ENCODE measurements at places on chromosomes 1 and 21. TPM values are rescaled to one million over a fixed set of nuclear protein-coding genes. Genes with fewer than 3 reads are reported as not detected.

The GBP4 gene
- total RNA-seq, result 4.1 TPM

The SPRR5 gene
- total RNA-seq, result not detected

The PODN gene
- total RNA-seq, result 78.6 TPM

The MASP2 gene
- total RNA-seq, result not detected

The OR10J1 gene
- not detected for total RNA-seq

- no peak for DNase-seq
Observed at GRCh38 chr1:172559572-172560210, 26.7 kb downstream of the SUCO start.

DNA sequence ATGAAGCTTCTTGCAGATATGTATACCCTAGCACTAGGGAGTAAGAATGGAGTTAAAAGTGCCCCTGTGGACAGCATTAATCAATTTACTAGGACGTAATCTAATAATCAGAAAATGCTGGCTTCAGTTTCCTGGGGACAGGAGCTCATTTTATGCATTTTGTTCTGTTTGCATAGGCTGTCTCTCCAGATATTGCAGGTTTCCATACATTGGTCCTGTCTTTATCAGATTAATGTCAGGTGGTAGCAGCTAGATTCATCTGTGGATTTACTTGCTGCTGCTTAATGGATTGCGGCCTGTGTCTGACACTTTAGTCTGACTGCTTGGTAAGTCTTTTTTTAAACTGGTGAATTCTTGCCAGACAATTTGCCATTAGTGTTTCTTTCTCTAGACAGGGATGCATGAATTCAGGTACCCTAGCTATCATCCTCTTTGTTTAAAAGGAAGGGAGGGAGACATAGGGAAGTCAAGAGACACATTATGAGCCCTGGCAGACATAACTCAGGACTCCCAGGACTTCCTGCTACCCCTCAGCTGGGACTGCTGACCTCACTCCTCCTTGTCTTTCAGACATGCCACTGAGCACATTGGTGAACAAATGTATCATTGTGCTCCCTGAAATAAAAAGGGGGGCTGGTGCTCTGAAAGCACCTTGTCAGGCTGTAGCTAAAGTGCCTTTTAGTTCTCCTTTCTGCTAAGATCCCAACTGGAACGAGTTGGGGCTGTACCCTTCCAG lies 47.7 kb downstream of the NOS1AP start:
- peak; percentile 64 for DNase-seq

GRCh38 chr1:113904293-113904673 lies 316 bp downstream of the AP4B1 start:
- no peak for DNase-seq

DNA sequence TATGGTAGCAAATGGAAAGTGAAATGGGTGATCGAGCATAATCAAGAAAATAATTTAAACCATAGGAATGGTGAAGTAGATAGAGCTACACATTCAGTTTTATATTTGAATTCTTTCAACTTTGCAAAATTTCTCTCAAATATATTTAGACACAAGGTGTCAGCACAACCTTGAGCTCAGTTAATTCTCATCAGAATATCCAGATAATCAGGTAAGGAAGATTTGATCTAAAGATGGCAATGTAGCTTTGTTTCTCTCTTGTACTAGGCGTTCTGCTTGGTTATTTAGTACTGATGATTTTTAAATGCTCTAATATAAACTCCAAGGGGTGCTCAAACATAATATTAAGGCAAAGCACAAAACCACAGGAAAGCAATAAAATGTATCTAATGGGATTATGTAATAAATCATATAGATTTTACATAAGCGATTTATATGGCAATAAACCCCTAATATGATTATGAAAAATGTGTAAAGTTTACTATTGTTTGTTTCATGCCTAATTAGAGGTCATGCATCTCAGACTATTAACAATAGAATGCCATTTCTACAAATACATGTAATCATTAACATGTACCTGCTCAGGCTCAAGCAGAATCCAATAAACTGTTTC lies 32.4 kb upstream of the SERTAD4 start:
- no peak for DNase-seq

DNA sequence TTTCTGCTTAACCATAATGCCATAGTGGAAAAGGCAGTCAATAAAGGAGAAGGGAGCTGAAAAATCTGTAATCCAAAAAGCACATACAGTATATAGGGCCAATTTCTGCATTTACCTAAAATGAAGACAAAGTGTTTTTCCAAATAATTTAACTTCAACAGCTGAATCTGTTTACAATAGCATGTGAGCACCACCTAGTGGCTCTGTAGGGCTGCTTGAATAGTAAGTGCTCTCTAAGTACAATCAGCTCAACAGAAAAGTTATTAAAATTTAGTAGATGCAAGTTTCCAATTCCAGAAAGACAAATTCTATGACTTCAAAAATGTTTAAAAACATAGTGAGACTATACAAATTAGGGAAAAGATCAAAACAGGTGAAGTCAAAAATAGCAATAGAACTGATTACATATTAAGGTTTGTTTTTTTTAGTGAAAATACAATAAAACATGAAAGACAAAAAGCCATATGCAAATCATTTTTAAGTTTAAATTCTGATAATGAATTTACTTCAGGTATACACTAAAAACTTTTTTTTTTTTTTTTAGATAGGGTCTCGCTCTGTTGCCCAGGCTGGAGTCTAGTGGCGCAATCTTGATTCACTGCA lies 220.0 kb downstream of the SETD4 start:
- DNase-seq, result no peak

GRCh38 chr1:15740924-15741850 lies 1.1 kb upstream of the TMEM82 start:
- no peak for DNase-seq

DNA sequence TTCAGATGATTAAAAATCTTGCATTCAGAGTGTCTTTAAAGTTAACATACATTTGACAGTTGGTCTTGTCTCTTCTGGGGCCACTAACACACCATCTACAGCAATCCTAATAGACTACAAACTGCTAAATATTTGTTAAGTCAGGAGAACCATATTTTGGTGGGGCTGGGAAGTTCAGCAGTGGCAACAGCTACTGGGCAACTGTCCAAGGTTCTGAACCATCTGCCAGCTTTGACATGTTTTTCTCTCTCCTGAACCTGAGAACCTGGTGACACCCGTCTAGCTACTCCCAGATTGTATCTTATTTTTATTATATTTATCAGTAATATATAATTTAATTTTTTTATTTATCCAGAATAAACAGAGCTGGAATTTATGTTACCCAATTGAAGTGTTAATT lies 199.0 kb upstream of the DPYD start:
- no peak for DNase-seq
